Activated T-cell treated with anti-CD3 and anti-CD28 coated beads, Interleukin-2, amount 50 U/mL, for 24 hours (primary cell): ENCODE measurements at places on chromosomes 3 and 15.
A peak's percentile ranks its signal among the peaks of the same experiment; 100 is the strongest.

GRCh38 chr3:105353485-105354161 is 13.1 kb upstream of the ALCAM start:
- no peak for DNase-seq

- no peak for DNase-seq
Observed at GRCh38 chr3:28980631-28981030, 300.2 kb upstream of the RBMS3 start.

DNA sequence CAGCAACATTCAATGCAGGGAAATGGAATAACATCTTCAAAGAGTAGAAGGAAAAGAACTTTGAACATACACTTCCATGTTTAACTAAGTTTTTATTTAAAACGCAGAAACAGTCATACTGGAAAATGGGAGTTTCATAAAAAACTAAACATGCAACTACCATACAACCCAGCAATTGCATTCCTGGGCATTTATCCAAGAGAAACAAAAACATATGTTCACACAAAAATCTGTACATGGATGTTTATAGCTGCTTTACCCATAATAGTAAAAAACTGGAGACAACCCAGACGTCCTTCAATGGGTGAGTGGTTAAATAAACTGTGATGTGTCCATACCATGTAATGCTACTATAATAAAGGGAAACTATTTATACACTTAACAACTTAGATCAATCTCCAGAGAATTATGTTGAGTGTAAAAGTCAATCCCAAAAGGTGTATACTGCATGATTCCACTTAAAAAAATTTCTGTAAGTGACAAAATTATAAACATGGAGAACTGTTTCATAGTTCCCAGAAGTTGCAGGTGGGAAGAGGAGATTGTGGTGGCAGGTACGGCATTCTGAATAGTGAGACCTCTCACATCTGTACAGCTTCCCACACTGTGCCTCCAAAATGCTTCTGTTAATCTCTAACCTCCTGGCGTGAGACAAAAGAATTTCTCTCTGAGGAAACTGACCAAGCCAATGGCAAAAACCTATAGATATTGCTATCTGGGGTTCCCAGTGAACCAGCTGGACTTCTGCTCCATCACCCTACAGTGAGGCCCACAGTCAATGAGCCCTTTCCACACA is 23.1 kb downstream of the ISG20 start:
- no peak for DNase-seq

GRCh38 chr15:74221399-74222239 is 14.5 kb upstream of the CCDC33 start:
- DNase-seq: no peak

GRCh38 chr15:101684384-101684783 is 32.2 kb upstream of the TM2D3 start:
- no peak for DNase-seq

DNA sequence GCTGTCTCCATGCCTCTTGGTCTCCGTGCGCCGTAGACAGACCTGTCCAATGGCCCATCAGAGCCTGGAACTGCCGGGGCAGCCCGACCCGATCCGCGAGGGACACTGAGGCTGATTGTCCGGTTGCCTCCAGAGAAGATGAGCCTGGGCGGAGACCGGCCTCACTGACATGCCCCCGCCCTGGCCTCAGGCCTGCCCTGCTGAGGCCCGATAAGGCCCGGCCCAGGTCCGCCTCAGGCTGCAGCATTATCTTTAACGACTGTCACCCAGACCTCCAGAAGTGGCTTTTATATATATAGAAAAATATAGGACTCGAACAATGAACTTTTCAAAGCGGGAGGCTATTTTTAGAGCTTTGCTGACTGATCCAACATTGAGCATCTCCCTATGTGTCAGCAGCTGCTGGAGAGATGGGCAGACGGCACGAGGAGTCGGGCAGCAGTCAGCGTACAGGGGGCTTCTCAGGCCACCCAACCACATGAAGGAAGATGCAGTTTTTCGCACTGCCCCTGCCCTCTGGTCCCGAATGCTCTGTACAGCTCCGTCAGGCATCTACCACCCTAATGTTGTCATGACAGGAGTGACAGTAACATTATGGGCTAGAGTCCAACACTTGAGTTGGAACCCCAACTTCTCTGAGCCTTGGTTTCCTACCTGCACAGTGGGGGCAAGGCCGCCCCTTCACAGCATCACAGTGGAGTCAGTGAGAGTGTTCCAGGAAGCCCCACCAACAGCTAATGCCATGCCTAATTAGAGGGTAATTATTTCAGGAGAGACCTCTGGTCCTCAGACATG is 112.0 kb upstream of the RPL32 start:
- DNase-seq: no peak

DNA sequence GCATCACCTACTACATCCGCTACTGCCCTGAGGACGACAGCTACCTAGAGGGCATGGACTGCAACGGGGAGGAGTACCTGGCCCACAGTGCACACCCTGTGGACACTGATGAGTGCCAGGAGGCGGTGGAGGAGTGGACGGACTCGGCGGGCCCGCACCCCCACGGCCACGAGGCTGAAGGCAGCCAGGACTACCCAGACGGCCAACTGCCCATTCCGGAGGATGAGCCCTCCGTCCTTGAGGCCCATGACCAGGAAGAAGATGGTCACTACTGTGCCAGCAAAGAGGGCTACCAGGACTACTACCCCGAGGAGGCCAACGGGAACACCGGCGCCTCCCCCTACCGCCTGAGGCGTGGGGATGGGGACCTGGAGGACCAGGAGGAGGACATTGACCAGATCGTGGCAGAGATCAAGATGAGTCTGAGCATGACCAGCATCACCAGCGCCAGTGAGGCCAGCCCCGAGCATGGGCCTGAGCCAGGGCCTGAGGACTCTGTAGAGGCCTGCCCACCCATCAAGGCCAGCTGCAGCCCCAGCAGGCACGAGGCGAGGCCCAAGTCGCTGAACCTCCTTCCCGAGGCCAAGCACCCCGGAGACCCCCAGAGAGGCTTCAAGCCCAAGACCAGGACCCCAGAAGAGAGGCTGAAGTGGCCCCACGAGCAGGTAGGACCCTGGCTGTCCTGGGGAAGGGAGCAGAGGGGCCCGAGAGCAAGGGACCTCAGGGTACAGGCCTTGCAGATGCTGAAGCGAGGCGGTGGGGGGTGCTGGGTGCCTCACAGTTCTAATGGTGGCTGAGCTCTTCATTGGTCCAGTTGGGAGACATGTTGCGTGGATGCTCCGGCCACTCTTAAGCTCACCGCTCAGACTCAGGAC is 168.6 kb downstream of the APBA2 start:
- DNase-seq: no peak

DNA sequence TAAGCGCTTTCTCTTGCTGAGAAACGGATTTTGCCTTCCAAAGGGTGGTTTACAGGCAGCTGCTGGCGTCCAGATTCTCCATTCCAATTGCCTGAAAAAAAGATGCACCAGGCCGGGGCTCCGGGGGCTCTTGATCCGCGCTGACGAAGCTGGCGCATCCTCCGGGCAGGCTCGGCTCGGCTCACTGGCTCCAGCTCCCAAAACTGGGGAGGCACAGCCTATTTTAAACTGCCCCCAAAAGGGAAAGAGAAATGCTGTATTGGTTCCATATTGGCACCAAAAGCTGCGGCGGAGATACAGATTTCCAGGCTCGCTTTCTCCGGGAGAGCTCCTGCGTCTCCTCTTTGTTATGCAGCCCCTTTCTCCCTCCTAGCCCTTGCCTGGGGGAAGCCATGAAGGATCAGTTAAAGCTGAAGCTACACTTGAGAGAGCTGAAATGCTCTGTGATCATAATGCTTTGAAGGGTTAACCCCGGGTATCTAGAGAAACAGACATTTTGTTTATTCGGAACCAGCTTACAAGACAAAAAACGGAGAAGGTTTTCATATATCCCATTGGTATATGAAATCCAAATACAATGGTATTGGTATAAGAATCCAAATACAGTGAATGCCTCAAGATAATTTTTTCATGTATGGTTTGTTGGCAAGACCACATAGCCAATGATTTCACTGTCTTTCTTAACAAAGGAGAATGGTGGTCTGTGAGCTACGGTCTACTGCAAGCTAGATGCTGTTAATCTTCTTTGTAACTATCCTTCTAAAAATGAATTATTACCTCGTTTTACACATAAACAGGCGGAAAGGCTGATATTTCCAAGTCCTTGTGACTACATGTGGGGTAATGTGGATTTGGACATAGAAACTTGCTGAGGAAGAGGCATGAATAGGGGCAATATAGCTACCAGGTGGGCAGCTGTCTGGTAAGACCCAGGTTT is 693 bp downstream of the CD200 start:
- no peak for DNase-seq

GRCh38 chr3:189270248-189270832 is 98.6 kb downstream of the TPRG1 start:
- DNase-seq: peak; percentile 45

GRCh38 chr3:170585937-170586310 is at the start of gene SLC7A14:
SLC7A14 (minus strand) TSS chr3:170586075; CDS start chr3:170526936, 59,139 bp downstream.
- no peak for DNase-seq

DNA sequence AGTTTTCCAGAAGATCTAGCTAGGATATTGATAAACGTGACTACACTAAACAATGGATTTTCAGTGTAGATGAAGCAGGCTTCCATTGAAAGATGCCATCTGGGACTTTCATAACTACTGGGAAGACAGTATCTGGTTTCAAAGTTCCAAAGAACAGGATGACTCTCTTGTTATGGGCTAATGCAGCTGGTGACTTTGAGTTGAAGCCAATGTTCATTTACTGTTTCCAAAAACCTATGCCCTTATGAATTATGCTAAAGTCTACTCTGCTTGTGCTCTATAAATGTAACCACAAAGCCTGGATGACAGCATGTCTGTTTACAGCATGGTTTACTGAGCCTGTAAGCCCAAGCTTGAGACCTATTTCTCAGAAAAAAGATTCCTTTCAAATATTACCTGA is 245.4 kb downstream of the GBE1 start:
- no peak for DNase-seq

GRCh38 chr15:91989821-91990220 is 136.3 kb downstream of the SLCO3A1 start:
- DNase-seq: no peak

- DNase-seq: no peak
Observed at GRCh38 chr3:13837751-13838150, 42.1 kb downstream of the WNT7A start.

- DNase-seq: no peak
Observed at GRCh38 chr3:40713306-40713705, 188.5 kb downstream of the ZNF621 start.

- DNase-seq: peak; percentile 51
Observed at GRCh38 chr3:150410311-150411105, 2.4 kb downstream of the TSC22D2 start.

- DNase-seq: peak; percentile 82
Observed at GRCh38 chr3:108124337-108125152, 33.7 kb upstream of the CD47 start.

- no peak for DNase-seq
Observed at GRCh38 chr15:37616215-37616614, 318.2 kb upstream of the TMCO5A start.

- DNase-seq: no peak
Observed at GRCh38 chr3:106305127-106305526, 436.3 kb upstream of the CBLB start.

- no peak for DNase-seq
Observed at GRCh38 chr15:77573802-77574201, 58.9 kb downstream of the LINGO1 start.

- no peak for DNase-seq
Observed at GRCh38 chr3:185822221-185823000, 2.4 kb downstream of the IGF2BP2 start.

DNA sequence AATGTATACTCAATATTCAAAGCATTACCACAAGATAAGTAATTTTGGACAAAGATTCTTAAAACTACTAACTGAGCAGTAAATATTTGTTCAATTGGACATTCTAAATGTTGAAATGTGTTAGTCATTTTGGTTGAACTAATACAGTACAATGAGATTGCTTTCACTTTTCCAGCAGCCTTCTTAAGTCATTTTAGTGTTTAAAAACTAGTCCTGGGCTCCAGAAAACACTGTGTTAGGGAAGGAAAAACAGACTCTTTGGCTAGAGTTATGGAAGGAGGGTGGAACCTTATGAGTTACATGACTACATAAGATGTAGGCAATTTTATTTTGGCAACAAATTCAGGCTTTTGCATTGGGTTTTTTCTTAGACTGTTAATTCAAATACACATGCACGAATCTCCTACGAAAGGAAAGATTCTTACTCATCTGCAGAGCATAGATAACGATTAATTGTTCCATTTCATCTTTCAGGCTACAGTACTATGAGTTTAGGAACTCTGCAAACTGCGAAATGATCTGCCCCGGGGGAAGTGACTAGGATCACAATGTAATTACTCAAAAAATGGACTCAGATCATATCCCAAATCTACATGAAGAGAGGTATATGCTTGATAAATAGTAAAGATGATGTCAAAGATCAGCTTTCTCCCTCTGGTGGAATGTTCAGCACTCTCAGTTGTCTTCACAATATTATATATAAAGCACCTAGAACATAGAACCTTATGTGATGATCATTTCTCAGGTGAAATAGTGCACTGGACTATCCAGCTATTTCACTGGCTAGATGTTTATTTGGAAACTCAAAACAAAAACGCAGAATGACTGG is 492.8 kb upstream of the MDFIC2 start:
- DNase-seq: no peak

DNA sequence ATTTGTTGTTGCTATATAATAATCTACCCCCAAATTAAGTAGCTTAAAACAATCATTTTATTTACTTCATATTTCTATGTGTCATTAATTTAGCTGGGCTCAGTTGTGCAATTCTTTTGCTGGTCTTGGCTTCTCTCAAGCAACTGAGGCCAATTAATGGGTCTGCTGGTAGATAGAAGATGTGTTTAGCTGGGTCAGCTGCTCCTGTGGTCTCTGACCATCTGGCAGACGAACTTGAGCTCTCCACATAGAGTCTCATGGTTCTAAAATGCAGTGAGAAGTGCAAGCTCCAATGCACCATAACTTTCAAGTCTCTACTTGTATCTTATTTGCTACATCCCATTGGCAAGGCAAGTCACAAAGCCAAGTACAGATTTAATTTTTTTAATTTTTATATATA is 515.6 kb downstream of the ZIC1 start:
- DNase-seq: no peak

GRCh38 chr3:99952306-99952705 is 134.6 kb downstream of the CMSS1 start:
- no peak for DNase-seq

GRCh38 chr15:55897560-55898336 is 95.7 kb downstream of the NEDD4 start:
- no peak for DNase-seq
